ENCODE measurements at places on chromosomes 7 and 10.

GRCh38 chr7:37315772-37316715, 132.6 kb downstream of the ELMO1 start:
- DNase-seq: no peak

DNA sequence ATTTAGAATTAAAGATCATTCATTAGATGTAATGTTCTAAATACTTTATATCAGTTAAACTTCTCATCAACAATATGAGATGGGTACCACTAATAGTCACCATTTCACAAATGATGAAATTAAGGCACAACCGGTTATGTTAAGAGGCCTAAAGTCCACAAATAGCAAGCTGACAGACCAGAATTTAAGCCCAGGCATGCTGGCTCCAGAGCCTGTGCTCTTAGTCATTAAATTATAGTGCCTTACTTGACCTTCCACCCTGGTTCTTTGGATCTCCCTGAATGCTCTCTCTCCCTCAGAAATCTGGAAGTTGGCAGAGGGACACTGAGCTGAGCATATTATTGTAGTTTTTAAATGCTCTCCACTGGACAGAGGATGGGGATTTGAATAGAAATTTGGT, 3.6 kb downstream of the LIPN start:
- DNase-seq: no peak

GRCh38 chr7:140732416-140732815, 35.9 kb downstream of the NDUFB2 start:
- no peak for DNase-seq

DNA sequence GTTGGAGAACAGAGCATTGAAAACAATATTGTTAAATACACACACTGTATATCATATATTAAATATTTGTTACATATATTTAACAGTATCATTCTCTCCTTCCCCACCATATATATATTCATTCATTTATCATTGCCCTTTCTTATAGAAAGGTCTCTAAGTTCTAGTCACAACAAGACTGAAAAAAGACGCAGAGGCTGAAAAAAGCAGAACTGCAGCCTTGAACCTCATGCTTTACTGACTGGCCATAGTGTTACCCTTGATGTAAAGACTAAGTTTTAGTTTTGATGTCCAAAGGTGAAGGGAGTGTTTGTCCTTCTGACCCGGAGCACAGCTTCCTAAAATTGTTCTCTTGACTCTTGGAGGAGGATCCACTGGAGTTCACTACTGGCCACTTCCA, 247.9 kb downstream of the PTEN start:
- no peak for DNase-seq

DNA sequence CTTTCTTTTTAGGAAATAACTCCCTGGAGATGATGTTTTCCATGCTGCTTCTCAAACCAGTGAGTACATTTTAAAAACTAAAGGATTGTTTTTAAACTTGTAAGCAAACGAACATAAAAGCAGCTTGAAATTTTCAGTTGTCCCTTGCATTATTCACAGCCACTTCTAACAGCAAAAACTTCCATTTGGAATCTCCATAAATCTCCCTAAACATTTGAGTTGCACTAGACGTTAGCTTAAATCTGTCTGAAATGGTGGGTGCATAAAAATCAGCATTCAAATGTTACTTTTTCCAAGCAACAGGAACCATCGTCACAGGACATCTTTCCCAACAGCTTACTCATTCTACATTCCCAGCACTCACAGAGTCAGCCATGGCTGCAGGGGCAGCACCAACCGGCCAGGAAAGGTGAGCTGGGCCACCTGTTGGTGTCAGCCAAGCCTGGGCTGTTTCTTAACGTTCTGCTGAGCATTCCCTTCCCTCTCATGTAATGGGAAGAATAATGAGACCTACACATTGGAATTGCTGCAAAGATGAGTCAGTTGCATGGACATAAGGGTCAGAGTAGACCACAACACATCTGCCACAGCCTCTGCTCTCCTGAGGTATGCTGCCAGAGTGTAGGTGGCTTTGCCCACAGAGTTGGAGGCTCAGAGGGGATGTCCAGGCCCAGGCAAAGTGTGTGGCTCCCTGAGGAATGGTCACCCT, 163.2 kb downstream of the TNS3 start:
- no peak for DNase-seq

DNA sequence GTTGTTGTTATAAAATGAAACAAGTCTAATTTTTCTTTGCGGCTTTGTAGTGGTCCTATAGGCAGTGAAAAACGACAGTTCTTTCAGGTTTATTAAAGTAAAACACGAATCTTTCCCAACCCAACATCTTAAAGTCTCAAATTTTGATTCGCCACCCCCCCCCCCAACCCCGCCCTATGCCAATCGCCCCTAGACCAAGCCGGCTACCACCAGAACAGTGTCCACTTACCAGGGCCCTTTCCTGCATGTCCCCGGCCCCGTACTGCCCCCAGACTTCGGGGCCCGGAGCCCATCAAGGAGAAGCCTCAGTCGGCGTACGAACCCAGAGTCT, 335 bp upstream of the CHCHD1 start:
- no peak for DNase-seq

- no peak for DNase-seq
Observed at GRCh38 chr7:45609180-45609579, 35.0 kb downstream of the ADCY1 start.

DNA sequence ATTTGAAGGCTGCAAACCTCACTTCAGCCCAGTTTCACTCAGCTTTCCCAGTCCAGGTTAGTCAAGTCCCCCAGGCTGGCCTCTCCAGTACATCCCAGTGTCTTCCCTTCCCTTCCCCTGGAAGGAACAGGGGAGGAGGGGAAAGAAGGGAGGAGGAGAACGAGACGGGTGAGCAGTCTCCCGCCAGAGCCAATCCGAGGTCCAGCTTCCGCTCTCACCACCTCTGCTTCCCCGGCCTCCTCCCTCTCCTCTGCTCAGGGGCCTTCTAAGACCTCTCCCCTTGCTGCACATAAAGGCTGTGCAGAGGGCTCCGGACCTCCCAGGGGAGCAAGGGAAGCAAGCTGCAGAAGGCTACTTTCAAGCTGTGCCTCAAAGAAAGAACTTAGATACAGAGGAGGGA, 4.1 kb downstream of the ATG9B start:
- no peak for DNase-seq
